ENCODE measurements at places on chromosomes 12 and 14. TPM values are rescaled to one million over a fixed set of nuclear protein-coding genes. Genes with fewer than 3 reads are reported as not detected.

- peaks cover 11% of the 10 kb centered on the region for H3K36me3 ChIP-seq
- no peak for DNase-seq
- H3K4me3 ChIP-seq = no peak overlapping the region
Observed at GRCh38 chr12:132620113-132620898, 1.7 kb downstream of the P2RX2 start.

GRCh38 chr12:29883525-29883924 is 99.8 kb upstream of the TMTC1 start:
- no peaks in the 10 kb centered on the region for H3K36me3 ChIP-seq
- H3K4me1 ChIP-seq = no peaks in the 10 kb centered on the region
- no peak overlapping the region for H3K27ac ChIP-seq
- H3K27me3 ChIP-seq = no peaks in the 10 kb centered on the region
- no peak overlapping the region for H3K4me3 ChIP-seq

- no peak overlapping the region for H3K27ac ChIP-seq
- H3K4me3 ChIP-seq = no peak overlapping the region
- DNase-seq = no peak
- H3K4me1 ChIP-seq = peaks cover 17% of the 10 kb centered on the region
Observed at GRCh38 chr14:67357186-67357968, 2.2 kb downstream of the ATP6V1D start.

DNA sequence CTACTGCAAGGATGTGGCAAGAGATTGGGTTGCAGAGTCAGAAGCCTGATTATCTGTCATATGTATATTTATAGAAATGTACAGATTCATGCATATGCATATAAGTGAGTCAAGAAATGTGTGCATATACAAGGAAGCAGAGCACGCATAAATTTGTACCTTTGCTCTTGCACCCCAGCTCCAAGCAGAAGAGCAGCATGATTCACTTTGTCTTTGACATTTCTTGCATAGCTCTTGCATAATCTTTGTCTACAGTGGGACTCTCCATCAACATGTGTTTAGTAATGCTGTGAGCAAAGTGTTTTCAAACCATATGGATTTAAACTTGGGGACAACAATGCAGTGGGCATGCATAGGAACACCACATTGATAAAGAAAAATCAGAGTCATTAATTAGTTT is 330.7 kb upstream of the DCN start:
- no peak overlapping the region for H3K4me3 ChIP-seq
- H3K4me1 ChIP-seq = no peaks in the 10 kb centered on the region
- DNase-seq = no peak
- H3K27ac ChIP-seq = no peak overlapping the region

- H3K36me3 ChIP-seq = no peaks in the 10 kb centered on the region
- H3K4me3 ChIP-seq = no peak overlapping the region
- no peaks in the 10 kb centered on the region for H3K4me1 ChIP-seq
- H3K27ac ChIP-seq = no peak overlapping the region
- DNase-seq = no peak
Observed at GRCh38 chr14:100909439-100909838, 5.9 kb upstream of the RTL1 start.

PRR4 gene
- 3.0 TPM for total RNA-seq

FAM186B gene
- 0.77 TPM for total RNA-seq

OR6C76 gene
- not detected for total RNA-seq
